ENCODE measurements at places on chromosomes 11 and 22.

DNA sequence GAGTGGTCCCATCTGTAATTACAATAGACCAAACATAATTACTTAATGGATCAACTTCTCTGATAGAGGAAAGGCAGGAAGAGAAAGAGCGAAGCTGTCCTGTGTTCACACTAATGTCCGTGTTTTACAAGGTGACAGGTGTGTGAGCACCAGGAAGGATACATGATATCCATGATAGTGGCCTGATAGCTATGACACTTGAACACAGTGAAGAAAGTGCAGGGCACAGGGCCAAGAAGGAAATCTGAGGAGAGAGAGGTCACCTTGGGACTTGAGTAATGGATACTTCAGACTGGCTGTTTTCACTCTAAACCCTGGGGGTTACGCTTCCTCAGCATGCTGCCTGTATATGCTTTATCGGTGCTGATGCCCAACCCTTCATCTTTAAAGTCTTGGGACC lies 29.4 kb downstream of the TUB start:
- DNase-seq: no peak

GRCh38 chr11:41816396-41816795 lies 356.9 kb upstream of the LRRC4C start:
- no peak for DNase-seq

DNA sequence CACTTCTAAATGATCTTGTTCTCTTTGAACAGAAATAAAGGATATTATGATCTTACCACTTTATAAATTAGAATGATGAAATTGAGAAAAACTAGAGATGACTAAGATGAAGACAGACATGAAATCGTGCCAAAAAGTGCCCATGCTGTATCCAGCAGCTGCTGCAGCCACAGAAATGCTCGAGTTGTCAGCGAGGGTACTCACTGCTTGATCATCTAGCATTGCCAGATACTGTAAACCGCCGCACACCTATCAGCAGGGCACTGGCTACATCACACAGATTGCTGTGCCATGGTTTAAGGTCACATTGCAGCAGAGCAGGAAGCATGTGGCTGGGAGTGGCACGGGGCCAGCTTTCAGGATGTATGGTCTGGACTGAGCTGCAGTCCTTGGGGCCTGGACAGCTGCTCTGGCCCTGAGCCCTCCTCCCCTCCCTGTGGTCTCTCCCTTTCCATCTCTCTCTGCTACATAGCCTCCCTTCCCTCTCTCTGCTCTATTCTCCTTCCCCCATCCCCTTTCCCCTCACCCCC lies 51.0 kb upstream of the SEPTIN5 start:
- no peak for DNase-seq

DNA sequence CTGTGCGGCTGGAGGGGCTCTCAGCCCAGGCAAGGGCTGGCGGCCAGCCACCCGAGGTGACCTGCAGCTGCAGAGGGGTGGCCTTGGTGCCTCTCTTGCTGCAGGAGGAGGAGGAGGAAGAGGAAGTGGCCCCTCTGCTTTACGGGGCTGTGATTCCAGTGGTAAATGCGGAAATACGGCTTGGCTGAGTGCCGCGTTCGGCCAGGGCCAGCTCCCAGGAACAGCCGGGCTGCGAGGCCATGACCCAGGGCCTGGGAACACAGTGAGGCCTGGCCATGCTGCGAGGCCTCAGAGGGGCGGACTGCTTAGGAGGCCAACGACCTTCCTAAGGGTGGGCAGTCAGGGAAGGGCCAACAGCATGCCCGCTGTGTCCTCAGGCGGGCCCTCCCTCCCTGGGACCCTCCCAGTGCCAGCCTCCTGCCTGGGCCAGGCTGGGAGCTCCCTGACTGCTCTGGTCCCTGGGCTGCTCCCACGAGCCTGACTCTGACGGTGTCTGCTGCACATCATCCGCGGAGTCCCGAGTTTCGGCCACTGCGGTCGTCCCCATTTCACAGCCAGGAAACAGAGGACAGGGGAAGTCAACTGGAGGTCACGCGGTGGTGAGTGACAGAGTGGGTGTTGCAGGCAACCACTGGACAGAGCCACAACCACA lies 20.8 kb upstream of the PPARA start:
- no peak for DNase-seq

DNA sequence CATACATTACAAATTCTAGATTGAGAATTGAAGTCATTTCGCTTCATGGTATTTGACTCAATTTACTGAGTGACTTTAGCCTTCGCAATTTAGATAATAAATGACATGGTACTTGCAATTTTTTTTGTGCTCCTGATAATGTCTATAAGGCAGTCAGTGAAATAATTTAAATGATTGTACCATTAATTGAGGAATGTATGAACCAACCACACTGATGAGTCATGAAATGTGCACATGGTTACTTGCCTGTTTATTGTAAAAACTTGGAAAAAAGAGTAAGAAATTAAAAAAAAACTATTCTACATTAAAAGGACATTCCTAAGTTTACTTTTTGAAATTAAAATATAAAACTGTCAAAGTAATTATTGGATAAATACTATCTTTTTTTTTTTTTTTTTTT lies 43.3 kb downstream of the DNAJC24 start:
- DNase-seq: no peak

Measured in activated T-cell treated with anti-CD3 and anti-CD28 coated beads for 48 hours (primary cell).